ENCODE measurements at places on chromosomes 3 and 15. TPM values are rescaled to one million over a fixed set of nuclear protein-coding genes. Genes with fewer than 3 reads are reported as not detected.

Gene NECTIN3
- 20.1 TPM for total RNA-seq

Gene IL17RD
- 1.9 TPM for total RNA-seq

Gene NR1I2
- total RNA-seq = 0.55 TPM

- no peak overlapping the region for H3K4me3 ChIP-seq
- H3K27ac ChIP-seq = no peak overlapping the region
- H3K36me3 ChIP-seq = no peaks in the 10 kb centered on the region
- H3K4me1 ChIP-seq = peaks cover 4% of the 10 kb centered on the region
- no peak for DNase-seq
Measured at GRCh38 chr3:122918576-122919290, 108.8 kb downstream of the SEMA5B start.

Gene DAZL
- total RNA-seq = not detected

- peak; percentile 57 for DNase-seq
- no peak overlapping the region for H3K27ac ChIP-seq
- no peaks in the 10 kb centered on the region for H3K27me3 ChIP-seq
- no peak overlapping the region for H3K4me3 ChIP-seq
Measured at GRCh38 chr3:122217901-122218300, 34.4 kb downstream of the CASR start.

DNA sequence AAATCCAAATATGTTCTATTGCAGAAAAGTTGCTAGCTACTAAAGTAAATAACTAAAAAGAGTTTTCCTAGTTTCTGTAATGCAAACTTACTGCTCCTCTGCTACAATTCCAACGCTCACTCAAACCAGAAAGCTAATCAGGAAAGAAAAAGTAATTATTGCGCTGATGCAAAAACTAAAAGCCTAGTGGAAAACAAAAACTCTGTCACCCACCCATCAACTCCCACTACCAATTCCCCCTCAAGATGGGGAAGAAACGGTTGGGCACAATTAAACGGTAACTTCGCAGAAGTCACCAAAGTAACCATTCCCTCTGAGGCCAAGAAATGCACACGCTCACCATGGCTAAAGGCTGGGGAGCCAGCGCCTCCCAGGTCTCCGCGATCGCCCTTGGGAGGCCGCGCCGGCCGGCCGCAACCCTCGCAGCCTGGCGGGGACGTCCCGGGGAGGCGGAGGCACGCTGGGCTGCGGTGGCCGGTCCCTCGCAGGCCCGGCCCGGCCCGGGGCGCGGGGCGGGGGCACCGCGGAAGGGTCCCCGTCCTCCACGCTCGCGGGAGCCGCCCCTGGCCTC is 684 bp downstream of the SLTM start:
- peak overlapping the region; percentile 100 for H3K27ac ChIP-seq
- H3K36me3 ChIP-seq = peaks cover 6% of the 10 kb centered on the region
- peaks cover 7% of the 10 kb centered on the region for H3K4me1 ChIP-seq
- peak; percentile 55 for DNase-seq
- H3K4me3 ChIP-seq = peak overlapping the region; percentile 86

Gene WDR6
- total RNA-seq = 138 TPM

Gene SELENOS
- 84.1 TPM for total RNA-seq

- DNase-seq = no peak
- no peaks in the 10 kb centered on the region for H3K4me1 ChIP-seq
- H3K4me3 ChIP-seq = no peak overlapping the region
- no peaks in the 10 kb centered on the region for H3K27me3 ChIP-seq
Measured at GRCh38 chr15:93001881-93002280, 87.1 kb downstream of the RGMA start.

Gene CHRM5
- total RNA-seq = 0.23 TPM

- no peak overlapping the region for H3K4me3 ChIP-seq
- H3K27ac ChIP-seq = no peak overlapping the region
- H3K4me1 ChIP-seq = peaks cover 10% of the 10 kb centered on the region
- H3K36me3 ChIP-seq = no peaks in the 10 kb centered on the region
Measured at GRCh38 chr3:72240531-72240930, 455.6 kb upstream of the PROK2 start.

Gene HRG
- 0.15 TPM for total RNA-seq

Gene SRGAP3
- 32.8 TPM for total RNA-seq
